ENCODE measurements at places on chromosomes 5 and 9.

DNA sequence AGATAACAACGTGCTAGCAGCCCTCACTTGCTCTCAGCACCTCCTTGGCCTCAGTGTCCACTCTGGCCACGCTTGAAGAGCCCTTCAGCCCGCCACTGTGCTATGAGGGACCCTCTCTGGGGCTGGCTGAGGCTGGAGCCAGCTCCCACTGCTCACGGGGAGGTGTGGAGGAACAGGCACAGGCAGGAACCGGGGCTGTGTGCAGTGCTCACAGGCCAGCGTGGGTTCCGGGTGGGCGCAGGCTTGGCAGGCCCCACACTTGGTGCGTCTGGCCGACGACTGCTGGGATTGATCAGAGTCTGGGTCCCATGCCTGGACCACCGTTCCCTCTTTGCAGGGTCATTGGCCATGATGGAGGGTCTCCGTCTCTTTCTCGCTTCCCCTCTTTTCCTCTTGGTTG is 194.3 kb upstream of the GRAMD2B start:
- no peak for DNase-seq

DNA sequence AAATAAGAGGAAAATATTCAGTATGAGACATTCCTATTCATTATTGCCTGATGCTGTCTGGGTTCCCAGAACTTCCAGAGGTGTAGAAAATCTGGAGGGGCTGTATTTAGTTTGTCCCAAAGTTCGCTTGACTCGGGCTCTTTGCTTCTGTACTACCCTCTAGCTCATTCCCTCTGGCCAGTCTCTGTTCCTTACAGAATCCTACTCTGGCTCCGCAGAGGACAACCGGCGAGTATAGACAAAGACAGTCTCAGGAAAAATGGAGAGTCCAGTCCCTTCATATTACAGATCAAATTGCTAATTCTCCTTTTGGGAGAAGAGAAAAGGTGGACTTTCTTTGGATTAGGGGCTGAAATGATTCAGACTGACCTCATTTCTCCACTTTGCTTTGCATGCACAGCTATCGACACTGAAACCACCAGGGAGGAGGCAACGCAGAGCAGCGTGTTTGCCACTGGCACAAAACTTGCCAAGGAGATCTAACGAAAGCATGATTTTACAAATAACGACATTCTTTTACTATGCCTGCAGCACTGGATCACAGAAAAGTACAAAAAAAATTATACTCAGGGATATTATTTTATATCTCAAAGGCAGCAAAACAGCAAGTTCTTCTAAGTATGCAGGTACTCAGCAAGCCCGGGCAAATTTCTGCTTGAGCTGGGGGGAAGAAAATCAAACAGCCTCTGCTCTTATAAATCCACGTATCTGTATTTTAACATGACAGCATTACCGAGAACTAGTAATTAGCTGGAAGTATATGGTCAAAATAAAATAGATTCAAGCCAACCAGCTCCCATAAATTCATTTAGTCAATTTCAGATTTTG is 279.7 kb downstream of the NPR3 start:
- no peak for DNase-seq

DNA sequence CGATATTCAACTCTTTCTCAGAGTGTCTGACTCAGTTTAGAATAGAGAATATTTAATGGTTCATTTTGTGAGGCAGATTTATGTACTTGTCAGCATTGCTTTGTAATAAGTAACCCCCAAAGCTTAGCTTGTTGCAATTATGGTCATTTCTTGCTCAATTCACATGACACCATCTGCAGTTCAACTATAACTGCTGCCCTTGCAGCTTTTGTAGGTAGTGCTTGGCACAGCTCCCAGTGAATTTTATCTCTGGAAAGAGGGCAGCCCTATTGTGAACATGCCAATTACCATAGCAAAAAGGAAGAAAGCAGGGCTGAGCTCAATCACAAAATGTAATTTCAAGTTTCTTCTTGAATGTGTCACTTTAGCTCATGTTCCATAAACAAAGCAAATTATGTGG is 1587.7 kb upstream of the ACO1 start:
- DNase-seq: no peak

- DNase-seq: no peak
These were observed 137.0 kb downstream of the CCDC192 start for GRCh38 chr5:127840198-127840524.

DNA sequence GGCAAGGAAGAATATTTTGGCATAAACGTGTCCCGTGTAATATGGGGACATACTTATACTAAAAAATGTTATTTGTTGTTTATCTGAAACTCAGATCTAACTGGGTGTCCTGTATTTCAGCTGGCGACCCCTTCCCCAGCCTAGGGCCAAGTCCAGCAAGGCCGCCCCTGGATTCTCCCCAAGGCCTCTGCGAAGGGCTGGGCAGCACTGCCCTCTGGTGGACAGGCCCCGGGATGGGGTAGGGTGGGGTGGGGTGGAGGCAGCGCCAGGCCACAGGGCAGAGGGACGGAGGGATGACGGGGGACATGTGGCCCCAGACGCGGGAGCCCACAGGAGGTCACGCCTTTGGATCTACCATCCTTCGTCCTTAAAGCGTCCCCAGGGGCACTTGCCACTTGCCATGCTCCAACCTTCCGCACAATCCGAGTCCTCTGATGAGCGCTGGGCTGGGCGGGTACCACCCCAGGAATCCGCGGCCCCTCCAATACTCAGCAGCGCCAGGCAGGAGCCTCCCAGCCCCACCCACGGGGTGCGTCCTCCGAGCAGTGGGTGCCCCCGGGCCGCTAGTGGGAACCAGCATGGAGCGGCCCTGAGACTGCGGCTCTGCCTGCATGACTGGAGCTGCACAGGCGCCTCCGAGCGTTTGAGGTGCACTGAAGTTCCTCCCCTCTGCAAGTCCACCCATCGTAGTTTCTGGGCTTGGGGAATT is 7.1 kb upstream of the AGPAT2 start:
- no peak for DNase-seq

DNA sequence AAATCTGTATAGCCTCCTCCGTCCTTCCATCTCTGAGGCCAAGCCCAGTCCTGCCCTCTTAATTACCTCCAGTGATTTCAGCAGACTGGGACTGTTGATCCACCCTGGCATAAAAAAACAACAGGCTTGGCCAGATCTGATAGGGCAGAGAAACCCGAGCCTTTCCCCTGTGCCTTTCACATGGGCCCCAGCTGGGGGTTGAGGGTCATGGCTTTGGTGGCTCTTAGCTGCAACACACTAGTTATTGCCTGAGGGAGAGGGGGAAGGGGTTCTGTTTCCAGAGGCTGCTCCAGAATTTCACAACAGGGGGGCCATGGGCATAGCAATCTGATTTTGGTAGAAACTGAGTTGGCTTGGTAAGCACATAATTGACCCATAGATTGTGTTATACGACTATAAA is 21.2 kb upstream of the PANK3 start:
- no peak for DNase-seq

DNA sequence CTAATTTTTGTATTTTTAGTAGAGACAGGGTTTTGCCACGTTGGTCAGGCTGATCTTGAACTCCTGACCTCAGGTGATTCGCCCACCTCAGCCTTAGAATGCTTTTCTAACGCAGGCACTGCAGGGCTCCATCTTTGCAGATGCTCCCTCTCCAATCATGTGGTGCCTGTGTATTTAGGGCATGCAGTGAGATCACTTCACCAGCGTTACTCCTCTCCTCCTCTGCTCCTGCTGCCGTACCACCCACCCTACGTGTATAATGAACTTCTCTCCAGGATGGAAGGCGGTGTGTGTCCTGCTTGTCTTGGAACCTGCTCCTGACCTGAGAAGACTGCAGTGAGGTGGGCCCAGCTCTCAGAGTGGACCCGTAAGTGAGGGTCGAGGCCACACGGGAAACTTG is 13.6 kb upstream of the CFAP157 start:
- no peak for DNase-seq

- DNase-seq: no peak
These were observed 284.1 kb upstream of the GRAMD2B start for GRCh38 chr5:126139086-126139485.

- no peak for DNase-seq
These were observed 59.0 kb upstream of the BARX1 start for GRCh38 chr9:94014066-94014654.

DNA sequence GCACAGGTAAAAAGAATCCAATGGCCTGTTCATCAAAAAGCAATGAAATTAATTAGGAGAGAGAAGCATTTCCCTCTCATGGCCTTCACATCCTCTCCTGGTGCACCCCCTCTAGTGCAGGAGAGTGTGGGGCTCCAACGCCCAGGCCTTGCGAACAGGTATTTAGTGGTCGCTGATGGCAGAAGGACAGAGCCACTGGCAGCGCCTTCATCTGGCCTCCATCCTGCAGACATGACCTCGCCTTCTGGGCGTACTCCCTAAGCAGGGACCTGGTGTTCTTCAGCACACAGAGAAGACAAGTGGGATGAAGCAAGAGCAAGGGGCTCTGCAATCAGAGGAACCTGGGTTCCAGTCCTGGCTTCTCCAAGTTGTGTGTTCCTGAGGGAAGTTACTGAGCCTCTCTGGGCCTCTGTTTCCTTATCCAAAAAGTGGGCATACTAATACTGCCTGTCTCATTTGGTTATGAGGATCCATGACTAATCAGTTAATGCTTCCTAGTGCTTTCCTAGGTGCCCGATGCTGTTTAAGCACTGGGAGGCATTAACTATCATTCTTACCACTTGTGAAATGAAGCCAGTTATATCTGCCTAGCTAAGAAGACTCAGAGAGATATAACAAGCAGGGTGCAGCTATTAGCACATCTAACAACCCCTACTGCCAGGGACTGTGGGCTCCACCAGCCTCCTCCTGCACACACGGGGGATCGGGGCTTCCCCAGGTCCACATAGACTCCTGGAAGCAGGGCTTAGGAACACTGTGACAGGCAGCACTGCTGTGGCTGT is 77.3 kb downstream of the SEMA4D start:
- no peak for DNase-seq

DNA sequence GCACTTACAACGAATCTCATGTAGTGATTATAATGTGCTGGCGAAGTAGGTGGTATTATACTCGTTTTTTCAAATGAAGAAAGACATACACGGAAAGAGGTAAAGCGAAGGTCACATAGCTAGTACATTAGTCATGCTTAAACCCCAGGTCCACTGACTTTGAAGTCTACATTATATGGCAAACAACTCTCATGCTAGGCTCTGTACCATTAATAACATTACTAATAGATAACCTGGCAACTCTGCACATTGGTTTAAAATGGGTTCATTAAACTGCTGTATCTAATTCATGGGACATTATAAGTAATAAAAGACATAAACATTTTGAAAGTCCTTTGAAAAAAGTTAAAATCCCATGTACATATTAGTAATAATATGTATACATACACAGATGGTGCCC is 21.2 kb downstream of the FYB1 start:
- DNase-seq: no peak

GRCh38 chr5:141761-142160 is 49.5 kb upstream of the LRRC14B start:
- DNase-seq: no peak

- DNase-seq: no peak
These were observed 536.5 kb downstream of the CDK5RAP2 start for GRCh38 chr9:120043448-120043847.

- no peak for DNase-seq
These were observed 41.2 kb upstream of the ABCA1 start for GRCh38 chr9:104969116-104969515.

- no peak for DNase-seq
These were observed 353.8 kb upstream of the IZUMO3 start for GRCh38 chr9:24899463-24899862.

DNA sequence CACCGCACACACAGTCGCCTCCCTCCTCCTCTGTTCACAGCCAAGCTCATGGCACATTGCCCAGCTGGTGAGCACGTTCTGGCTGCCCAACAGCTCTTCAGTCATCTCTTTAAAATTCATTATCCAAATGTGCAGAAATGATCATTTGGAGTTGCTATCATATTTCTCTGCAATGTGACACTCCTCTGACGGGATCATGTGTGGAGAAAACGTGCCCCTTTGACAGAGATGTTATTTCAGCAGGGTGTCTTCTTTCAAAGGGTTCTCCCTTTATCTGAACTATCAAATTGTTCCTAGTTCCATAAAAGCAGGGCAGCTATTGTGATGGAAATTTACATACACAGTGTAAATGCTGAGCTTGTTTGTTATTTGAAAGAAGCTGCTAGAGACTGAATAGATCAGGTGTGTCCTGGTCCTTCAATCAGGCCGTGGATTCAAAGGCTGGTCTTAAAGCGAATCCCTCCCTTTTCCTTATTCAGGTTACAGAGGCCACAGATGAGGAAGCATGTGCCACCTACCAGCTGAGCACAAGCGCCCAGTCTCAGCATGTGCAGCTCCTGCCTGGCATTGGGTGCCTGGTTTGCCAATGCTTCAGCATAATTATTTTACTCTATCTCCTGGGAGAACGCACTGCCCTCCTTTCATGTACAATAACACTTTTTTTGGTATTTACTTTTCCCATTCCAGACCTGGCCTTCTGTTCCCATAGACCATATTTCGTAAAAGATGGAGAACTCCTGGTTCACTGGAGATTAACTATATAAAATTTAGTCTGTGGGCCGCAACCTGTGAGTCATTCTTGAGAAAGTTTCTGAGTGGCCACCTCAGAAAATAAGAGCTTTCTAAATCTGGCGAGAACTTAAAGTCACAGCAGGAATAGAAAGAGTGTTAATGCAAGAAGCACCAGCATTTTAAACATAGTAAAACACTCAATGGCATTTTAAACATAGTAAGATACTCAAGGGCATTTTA is 433.7 kb downstream of the ENC1 start:
- no peak for DNase-seq

GRCh38 chr5:148437249-148437648 is 53.5 kb downstream of the FBXO38 start:
- no peak for DNase-seq

- DNase-seq: no peak
These were observed 24.8 kb downstream of the NIPAL4 start for GRCh38 chr5:157484768-157485167.

DNA sequence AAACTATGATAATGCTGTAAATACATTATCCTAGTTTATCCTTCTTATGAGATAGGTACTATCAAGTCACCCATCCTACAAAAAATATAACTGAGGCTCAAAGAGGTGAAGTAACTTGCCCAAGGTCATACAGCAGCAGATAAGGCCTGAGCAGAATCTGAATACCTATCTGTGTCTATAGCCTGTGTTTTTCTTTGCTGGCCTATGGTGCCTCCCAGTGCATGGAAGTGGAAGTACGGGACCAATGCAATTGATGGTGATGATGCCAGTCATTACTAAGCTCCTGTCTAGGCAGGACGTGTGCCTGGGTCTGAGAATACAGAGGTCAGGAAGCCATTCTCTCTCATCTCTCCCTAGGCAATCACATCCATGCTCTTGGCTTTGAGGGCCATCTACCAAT is 67.8 kb downstream of the FAT2 start:
- DNase-seq: peak; percentile 18

GRCh38 chr5:38968665-38969064 is 105.5 kb downstream of the RICTOR start:
- DNase-seq: no peak

GRCh38 chr9:108645520-108645919 is 210.3 kb downstream of the ACTL7B start:
- DNase-seq: no peak

- no peak for DNase-seq
These were observed 142.7 kb downstream of the KCNN2 start for GRCh38 chr5:114504560-114504959.
